ENCODE measurements at places on chromosomes 2 and 18.
A peak's percentile ranks its signal among the peaks of the same experiment; 100 is the strongest.

- no peak for DNase-seq
Observed at GRCh38 chr18:8996771-8997432, 105.6 kb upstream of the NDUFV2 start.

DNA sequence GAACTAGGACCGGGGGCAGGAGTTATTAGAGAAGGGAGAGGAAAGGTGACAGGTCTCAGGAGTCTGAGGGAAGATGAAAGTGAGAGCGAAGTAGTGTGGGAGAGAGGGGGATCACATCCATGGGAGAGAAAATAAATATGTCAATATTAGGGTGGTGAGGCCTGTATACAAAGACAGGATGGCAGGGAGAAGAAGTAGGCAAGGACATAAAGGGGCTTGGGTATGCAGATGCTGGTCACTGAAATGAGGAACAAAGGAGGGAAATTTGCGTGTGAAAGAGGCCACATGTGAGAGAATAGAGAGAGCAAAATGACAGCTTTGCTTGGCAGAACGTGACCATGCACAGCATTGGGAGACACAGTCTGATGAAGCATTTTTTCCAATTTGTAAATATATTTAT, 13.6 kb downstream of the METAP1D start:
- DNase-seq, result no peak

- peak; percentile 99 for DNase-seq
Observed at GRCh38 chr2:62705007-62705829, at the start of gene EHBP1. EHBP1 (plus strand) TSS chr2:62705713; CDS start chr2:62707192, 1,479 bp downstream.

GRCh38 chr2:96584017-96584416, 47.5 kb downstream of the ARID5A start:
- no peak for DNase-seq

DNA sequence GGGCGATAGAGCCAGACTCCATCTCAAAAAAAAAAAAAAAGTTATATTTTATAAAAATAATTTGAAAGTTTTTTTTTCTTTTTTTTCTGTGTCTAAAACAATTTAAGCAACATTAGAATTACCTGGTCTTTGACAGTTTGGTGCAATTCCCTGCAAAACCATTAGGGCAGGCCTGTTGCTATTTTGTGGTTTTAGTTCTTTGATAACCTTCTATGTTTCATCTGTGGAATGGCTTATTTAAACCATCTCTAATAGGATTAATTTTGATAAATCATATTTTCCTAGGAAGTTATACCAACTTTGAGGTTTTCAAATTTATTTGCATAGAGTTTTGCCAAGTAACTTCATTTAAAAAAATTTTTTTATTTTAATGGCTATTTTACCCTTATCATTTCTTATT, 141.2 kb upstream of the TWIST2 start:
- no peak for DNase-seq
